Airway epithelial cell (primary cell): ENCODE measurements at places on chromosomes 1 and 21. TPM values are rescaled to one million over a fixed set of nuclear protein-coding genes. Genes with fewer than 3 reads are reported as not detected.

Gene EDN2
- 2.8 and 10.1 TPM in 2 replicates for total RNA-seq

Gene GBP2
- total RNA-seq: 1.6 and 2.2 TPM in 2 replicates

Gene OR2T29
- not detected in 2 replicates for total RNA-seq

Gene SMIM11
- 5.4 and 18.4 TPM in 2 replicates for total RNA-seq

Gene HRNR
- total RNA-seq: under 0.01 TPM in 1 of 2 replicates, not detected in the other

Gene HAO2
- total RNA-seq: not detected in 2 replicates

Gene NGF
- 0.09 and 0.35 TPM in 2 replicates for total RNA-seq

Gene DDAH1
- total RNA-seq: 5.5 and 6.7 TPM in 2 replicates

Gene TFF2
- not detected in 2 replicates for total RNA-seq

Gene FRRS1
- total RNA-seq: 13.4 and 17.6 TPM in 2 replicates

Gene VPS72
- total RNA-seq: 40.7 and 59.0 TPM in 2 replicates

Gene ASPM
- total RNA-seq: 15.9 and 21.7 TPM in 2 replicates

Gene UBE2U
- total RNA-seq: not detected in 2 replicates

Gene CENPL
- 6.8 and 10.2 TPM in 2 replicates for total RNA-seq

Gene RSBN1
- 5.2 and 7.9 TPM in 2 replicates for total RNA-seq

Gene FCN3
- 2.2 TPM in 1 of 2 replicates, not detected in the other for total RNA-seq
